ENCODE measurements at places on chromosomes 7 and 10.
A peak's percentile ranks its signal among the peaks of the same experiment; 100 is the strongest.

GRCh38 chr10:96556003-96556402 is 30.8 kb downstream of the TM9SF3 start:
- DNase-seq, result no peak

- no peak for DNase-seq
These were observed 79.0 kb downstream of the KIAA1549 start for GRCh38 chr7:138902161-138902560.

GRCh38 chr10:93921338-93921737 is 27.6 kb downstream of the SLC35G1 start:
- DNase-seq, result peak; percentile 34

GRCh38 chr7:6705959-6706665 is 635 bp downstream of the ZNF12 start:
- no peak for DNase-seq

- no peak for DNase-seq
These were observed 225.4 kb downstream of the USP6NL start for GRCh38 chr10:11386044-11386443.

DNA sequence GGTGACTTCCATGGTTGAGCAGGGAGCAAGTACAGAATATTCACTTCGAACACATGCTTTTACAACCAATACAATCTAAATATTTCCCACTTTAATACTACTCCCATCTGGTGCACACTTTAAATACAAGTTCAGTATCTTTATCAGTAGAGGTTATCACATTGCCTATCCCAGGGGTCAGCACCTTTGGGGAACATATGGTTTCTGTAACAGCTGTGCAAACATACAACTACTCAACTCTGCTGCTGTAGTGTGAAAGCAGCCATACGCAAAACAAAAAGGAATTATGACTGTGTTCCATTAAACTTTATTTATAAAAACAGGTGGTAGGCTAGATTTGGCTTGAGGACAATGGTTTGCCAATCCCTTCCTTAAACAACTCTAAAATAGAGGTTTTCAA is 157.5 kb downstream of the XPNPEP1 start:
- DNase-seq, result no peak

GRCh38 chr10:55400075-55400849 is 599.2 kb upstream of the PCDH15 start:
- no peak for DNase-seq

DNA sequence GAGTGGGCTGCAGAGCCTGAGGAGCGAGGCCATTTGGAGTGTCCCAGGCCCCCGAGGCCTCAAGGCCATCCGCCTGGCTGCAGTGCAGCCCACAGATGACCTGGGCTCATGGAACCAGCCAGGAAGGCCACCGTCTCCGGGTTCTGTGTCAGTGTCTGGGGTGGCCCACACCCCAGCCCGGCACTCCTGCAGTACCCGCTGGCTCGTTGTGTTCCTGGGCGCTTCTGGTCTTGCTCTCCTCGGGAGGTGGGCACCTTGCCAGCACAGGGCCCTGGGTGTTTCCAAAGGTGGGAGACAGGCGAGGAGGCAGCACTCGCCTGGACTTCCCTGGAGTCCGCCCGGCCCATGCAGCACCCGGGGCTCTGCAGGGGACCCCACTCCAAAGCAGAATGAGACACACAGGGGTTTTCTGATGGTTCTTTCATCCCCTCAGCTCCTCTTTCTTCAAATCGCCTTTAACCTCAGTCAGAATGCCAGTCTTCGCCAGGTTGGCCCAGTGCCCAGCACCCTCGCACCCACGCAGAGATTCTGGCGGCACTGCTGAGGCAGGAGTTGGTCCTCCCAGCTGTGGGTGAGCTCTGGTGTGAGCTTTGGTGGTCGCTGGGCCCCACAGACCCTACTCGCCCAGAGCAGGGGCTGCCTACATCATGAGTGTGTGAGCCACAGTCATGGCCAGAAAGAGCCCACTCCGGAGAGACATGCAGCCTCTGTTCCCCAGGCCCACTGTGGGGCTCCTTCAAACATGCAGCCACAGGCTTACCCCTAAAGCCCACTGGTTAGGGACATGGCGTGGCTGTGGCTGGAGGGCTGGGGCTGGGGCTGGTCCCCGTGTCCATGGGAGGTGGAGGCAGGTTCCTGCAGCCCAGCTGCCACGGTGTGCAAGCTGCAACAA is 155.7 kb downstream of the EBF3 start:
- no peak for DNase-seq

- DNase-seq, result no peak
These were observed 28.6 kb upstream of the C10orf67 start for GRCh38 chr10:23373156-23373555.

GRCh38 chr7:81659697-81660395 is 110.0 kb downstream of the HGF start:
- no peak for DNase-seq

DNA sequence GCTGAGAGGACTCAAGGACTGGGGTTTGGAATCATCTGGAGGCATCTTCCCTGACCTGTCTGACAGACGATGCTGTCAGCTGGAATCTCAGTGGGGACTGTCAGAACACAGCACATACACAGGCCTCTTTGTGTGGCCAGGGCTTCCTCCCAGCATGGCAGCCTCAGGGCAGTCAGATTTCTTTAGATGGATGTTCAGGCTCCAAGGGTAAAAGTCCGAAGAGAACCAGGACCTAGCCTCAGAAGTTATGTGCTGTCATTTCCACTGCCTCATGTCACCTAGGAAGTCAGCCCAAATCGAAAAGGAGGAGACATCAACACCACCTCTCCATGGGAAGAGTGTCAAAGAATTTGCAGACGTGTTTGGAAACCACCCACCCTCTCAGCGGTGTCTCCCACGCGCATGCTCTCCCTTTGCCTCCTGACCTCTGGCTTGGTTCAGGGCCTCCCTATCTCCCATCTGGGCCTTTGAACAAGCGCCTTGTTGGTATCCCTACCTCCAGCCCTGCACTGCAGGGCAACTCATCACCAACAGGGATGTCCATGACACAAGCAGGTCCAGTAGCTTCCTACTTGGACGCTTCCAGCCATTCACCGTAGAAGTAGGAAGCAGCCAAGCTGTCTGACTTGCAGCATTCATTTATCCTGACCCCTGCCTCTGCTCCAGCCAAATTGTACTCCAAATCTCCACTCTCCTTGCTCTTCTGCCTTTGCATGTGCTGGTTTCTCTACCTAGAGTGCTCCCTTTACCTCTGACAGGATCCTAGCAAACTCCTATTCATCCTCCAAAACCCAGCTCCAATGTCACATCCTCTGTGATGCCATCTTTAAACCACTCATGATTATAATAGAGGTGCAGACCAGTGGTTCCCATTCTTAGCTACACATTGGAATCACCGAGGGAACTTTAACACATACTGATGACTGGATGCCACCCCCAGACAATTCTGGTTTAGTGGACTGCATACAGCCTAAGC is 121.6 kb downstream of the OAT start:
- no peak for DNase-seq

GRCh38 chr7:31000161-31000693 is 36.5 kb downstream of the GHRHR start:
- no peak for DNase-seq

- DNase-seq, result no peak
These were observed 376.1 kb upstream of the CHRM2 start for GRCh38 chr7:136492366-136492765.

- no peak for DNase-seq
These were observed 294.6 kb downstream of the PTEN start for GRCh38 chr10:88157981-88158465.

GRCh38 chr10:31157123-31158010 is 125.7 kb upstream of the ZNF438 start:
- DNase-seq, result no peak
